KG1 (cell line): ENCODE measurements at places on chromosomes 1 and 21.

DNA sequence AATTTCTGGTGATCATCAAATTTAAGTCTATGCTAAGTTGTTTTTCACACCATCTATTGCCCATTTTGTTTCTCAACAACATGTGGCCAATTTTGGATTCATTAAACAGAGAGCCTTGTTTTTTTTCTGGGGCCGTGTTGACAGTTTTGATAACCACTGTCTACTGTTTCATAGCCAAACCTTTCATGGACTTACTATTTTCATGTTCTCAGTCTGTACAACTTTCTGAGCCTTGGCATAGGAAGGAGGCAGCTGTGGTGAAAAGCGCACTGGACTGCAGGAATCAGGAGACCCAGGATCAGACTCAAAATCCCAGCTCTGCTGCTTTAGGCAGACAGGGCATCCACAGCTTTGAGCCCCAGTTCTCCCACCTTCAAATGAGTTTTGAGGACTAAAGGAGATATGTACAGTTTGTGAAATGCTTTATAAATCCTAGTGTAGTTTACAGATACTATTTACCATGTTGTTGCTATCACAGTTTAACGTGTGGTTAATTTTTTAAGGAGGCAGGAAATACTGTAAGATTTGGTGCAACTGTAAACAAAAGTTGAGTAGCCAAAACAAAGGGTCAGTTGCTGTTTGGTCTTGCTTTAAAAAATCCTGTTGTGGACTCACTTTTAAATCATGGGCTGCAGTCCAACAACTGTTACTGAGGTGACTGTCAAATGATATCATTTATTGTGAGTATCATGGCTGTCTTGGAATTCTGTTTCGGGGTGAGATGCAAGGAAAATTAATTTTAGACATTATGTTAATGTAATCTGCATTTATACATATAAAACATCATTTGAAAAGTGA is 2.9 kb downstream of the MACO1 start:
- DNase-seq: no peak

DNA sequence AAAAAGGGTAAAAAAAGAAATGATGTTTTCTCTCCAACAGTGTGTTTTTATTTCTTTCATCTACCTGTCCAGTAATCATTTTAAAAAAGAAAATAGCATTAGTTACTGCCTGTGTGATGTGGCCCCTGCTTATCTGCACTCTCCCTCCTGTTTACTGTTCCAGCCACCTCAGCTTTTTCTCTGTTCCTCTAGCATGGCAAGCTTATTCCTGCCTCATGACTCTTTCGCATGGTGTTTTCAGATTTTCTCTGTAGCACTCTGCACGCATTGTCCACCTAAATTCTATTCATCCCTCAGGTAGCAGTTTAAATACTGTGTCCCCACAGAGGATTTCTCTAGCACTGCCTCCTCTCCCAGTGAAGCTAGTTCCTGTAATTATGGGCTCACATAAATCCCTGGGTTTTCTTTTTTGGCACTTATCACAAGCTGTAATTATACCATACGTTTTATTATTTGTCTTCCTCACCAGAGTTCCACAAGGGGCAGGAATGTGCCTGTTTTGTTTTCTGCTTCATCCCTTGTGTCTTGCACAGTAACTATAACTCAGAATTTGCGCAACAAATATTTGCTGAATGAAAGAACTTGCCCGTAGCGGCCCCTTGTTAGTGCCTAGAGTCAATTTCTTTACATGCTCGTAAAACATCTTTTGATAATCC is 51.4 kb upstream of the LRIG2 start:
- DNase-seq: no peak

- DNase-seq: no peak
Observed at GRCh38 chr1:118077331-118078045, 107.5 kb downstream of the SPAG17 start.

GRCh38 chr1:29856340-29857114 is 620.2 kb downstream of the PTPRU start:
- DNase-seq: no peak

- no peak for DNase-seq
Observed at GRCh38 chr1:158793604-158794003, 12.6 kb upstream of the OR6N2 start.

GRCh38 chr21:30083225-30083945 is 83.2 kb downstream of the CLDN17 start:
- no peak for DNase-seq

- no peak for DNase-seq
Observed at GRCh38 chr1:54798769-54799641, 2.1 kb downstream of the TTC22 start.

DNA sequence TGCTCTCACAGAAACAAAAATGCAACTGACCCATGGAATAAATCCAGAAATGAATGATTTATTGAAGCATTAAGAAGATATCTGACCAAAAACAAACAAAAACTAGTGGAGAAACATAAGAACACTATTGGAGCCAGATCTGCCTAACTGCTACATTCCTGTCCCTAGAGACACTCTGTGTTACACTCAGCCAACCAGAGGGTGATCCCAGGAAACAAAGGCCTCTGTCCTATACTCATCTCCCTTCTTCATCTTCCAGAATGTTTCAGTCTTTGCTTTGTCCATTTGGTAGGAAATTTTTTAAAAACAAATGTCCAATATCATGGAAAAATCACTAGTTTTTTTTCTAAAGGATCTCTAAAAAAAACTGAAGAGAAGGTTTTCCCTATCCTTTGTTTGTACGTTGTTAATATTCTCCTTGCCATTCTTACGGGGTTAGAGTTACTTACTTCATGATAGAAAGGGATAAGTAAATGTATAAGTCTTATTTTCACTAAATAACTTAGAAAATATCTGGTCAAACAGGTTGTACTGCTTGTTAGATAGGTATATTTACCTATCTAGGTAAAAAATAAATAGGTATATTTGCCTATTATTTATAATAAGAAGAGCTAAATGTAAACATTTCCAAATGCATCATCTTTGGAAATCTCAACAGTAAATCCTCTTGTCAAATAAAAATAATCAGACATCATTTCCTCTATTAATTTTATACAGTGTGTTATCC is 59.1 kb downstream of the NME7 start:
- no peak for DNase-seq

DNA sequence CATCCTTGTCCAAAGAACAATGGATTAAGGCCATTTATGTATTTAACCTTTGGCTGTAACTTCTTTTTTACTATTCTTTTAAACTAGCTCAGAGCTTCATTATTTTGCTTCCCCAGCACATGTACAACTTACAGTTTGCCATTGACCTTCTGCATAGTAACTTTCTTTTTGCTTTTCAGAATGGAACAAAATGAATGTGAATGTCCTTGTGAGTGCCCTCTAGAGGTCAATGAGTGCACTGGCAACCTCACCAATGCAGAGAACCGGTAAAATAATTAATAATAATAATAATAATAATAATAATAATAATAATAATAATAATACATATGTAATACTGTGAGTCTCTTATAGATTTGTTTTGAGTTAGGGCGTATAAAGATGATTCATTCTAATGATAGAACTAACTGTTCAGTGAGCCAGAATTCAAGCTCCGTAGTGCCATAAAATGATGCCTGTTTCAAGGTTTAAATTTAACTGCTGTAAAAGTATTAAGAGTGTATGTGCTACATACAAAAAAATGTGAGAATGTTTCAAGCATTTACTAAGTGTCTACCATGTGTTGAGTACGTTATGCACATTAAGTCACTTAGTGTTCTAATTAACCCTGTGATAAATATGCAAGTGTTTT is 69.0 kb upstream of the RAVER2 start:
- DNase-seq: no peak

DNA sequence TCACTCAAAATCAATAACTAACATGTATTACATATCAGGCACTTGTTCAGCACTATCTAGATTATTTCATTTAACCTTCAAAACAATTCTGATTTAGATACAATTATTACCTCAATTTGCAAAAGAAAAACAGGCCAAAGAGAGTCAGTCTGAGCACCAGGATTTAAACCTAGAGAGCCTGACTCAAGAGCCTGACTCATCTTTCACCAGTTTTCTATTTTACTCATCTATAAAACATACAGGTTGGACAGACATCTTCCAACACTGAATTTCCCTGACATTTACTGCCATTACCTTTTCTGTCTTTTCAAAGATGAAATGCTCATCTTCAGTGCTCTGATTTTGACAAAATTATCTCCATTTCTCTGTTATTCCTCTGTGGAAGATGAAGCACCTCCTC is 116.5 kb downstream of the MRPL39 start:
- DNase-seq: no peak

DNA sequence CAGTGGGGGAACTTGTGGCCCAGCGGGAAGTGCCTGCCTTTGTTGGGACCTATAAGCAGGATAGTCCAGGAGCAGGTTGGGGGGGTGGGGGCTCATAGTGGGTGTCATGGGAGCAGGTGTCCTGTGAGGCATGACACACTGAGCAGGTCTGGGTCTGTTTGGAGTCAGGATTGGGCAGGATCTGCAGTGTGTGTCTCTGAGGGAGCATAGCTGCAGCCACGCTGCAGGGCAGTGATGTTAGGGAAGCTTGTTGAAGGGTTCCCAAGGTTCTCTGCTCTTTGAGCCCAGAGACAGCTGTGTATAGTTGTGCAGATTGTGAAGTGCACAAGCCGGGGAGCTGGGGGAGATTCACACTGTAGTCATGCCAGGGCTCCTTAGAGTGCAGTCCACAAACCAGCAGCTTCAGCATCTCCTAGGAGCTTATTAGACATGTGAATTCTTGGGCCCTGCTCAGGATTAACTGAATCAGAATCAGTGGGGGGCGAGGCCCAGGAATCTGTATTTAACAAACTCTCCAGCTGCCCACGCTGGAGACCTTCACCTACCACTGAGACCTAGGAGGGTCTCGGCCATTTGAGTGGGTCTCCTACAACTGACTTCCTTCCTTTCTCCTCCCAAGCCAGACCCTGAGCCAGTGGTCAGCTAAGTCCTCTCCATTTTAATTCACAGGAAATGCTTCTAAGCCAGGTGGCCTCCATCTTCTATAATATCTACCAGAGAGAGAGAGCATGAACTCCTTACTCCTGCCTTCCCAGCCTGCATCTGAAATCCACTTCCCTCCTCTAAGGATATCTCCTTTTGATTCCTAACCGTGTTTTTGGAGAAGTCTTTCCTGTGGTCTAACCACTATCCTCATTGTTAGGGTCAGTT is 11.1 kb downstream of the INSRR start:
- DNase-seq: no peak

DNA sequence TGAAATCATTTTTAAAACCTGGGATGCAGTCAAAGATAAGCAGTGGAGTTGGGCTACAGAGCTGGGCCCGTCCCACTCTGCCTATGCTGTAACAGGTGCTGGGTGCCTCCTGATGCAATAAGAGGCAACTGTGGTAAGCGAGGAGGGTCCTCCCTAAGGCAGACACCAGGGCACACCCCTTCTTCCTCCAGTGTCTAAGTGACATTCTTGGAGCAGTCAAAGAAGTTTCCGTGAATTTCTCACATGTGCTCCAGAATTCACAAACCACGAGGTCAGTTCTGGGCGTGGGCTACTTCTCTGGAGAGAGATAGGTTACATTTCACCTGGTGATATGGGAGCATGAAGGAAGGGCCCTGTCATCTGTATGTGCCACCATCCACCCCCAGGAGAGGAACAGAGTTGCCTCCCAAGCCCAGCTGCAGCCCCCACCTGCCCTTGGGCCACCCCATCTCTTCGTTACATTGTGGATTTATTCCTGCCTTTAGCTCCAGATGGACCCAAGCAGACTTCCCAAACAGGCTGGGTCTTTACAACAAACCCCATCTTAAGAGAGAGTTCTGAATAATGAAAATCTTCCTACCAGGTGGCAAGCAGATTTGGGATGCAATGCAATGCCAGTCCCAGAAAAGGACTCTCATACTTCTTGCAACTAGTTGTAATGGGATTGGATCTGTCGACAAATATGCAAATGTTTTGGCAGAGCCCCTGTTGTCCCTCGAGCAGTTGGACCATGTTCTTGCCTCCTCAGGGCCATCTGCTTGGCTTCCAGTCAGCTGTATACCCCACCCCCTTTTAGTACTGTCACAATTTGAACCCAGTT is 82.5 kb upstream of the CNTN2 start:
- DNase-seq: no peak

GRCh38 chr21:45322231-45322959 is 34.7 kb upstream of the POFUT2 start:
- DNase-seq: no peak

- DNase-seq: no peak
Observed at GRCh38 chr21:30234643-30235042, 18.7 kb upstream of the CLDN8 start.

DNA sequence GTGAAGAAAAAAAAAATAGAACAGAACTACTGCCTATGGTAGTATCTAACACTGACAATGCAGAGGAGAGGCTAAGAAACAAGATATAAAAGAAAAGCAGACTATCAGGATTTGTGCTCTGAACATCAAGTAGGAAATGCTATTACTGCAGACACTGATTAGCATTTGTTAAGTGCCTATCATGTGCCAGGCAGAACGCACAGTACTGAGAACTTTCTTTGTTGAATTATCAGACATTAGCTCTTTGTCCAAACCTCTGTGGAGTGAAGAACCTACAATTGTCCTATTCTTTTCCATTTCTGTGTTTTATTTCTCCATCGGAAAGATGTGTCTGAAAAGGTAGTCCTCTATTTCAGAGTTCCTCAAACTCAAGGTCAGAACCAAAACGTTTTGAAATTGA is 30.5 kb upstream of the DISP1 start:
- no peak for DNase-seq

DNA sequence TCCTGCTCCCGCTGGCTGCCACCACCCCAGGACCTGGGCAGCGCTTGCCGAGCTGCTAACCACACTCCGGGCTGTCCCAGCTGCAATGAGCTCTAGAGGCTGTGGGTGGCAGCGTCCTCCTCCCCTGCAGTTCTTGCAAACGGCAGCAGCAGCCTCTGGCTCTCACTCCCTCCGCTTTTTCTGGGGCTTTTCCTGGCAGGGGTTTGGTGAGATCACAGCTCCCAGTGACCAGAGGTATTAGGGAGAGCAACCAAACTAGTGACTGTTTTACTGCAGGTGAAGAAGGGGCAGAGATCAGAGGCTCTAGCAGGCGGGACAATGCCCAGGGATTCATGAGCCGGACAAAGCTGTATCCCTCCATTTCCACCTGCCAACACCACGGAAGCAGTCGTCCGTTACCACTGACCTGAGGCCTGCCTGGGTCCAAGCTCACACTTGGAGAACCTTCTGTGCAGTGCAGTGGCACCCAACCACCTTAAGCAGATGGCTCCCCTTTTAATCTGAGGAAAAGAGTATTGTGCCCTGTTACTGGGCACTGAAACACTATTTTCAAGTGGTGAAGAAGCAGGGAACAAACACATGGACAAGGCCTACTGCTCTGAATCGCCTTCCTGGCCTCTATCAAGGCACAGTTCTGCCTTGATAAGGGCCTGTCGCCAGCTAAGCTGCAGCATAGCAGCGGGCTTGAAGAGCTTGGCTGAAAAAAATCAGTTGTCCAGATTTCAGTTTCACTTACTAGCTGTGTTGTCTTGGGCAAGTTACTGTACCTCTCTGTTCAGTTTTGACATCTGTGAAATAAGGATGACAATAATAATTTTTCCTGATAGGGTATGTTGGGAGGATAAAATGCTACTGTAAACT is at the start of gene F5:
F5 (minus strand) TSS at position 87 of the 861 bp plus-strand sequence. CDS start 95 bp downstream, outside the sequence.
- DNase-seq: peak; percentile 12

GRCh38 chr21:31866077-31866511 is 6.7 kb upstream of the HUNK start:
- peak; percentile 9 for DNase-seq

GRCh38 chr1:17673329-17674072 is 81.6 kb upstream of the ACTL8 start:
- DNase-seq: no peak
